ENCODE measurements at places on chromosomes 3 and 15.

DNA sequence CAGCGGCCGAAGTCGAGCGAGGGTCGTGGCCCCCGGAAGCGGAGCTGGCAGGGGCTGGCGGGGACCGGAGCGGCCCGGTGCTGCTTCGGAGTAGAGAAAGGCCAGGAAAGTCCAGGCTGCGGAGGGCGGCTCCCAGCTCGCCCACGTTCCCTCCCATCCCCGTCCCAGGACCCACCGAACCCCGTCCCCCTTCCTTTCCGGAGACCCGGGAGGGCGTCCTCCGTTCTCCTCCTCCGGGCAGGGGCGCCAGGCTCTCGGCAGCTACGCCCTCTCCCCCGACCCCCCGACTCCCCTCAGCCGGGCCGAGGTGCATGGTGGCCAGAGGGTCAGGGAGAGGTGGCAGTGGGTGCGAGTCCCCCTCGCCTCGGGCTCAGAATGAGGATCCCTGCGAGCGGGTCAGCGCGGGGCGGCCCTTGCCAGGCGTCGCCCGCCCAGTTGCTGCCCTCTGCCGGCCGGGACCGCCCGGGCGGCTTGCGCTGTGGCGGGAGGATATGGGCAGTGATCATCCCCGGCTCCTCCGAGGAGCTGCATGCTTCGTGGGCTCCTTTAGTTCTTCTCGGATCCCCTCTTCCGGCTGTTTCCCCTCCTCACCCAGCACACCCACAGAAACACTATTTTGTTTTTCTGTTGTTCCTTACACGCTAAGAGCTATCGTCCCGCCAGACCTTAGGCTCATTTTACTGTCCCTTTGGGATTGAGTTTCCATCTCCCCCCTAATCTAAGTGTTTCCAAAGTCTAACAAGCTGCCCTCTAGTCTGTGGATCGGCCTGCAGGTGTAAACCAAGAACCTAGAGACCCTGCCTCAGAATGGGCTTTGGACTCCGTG is 744 bp upstream of the ALDH1A2 start:
- DNase-seq = peak; percentile 6

DNA sequence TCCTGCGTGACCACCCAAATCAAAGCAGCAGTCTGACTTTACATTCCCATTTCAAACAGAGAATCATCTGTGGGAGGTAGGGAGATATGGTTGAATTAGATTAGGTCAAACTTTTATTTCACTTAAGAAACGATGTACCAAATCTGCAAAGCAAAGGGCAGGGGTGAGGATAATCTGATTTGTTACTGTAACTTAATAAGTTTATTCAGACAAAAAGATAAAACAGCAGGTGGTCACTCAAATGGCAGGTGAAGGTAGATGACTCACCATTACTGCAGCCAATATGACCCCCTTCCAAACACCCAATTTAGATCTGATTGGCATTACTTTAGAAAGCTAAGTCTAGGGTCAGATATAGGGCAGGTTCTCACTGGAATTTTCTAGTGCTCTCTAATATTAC is 651.0 kb upstream of the NAALADL2 start:
- DNase-seq = no peak

- peak; percentile 2 for DNase-seq
Observed at GRCh38 chr15:33506781-33507296, 196.1 kb downstream of the RYR3 start.

- no peak for DNase-seq
Observed at GRCh38 chr15:58582160-58582559, 150.4 kb downstream of the LIPC start.

DNA sequence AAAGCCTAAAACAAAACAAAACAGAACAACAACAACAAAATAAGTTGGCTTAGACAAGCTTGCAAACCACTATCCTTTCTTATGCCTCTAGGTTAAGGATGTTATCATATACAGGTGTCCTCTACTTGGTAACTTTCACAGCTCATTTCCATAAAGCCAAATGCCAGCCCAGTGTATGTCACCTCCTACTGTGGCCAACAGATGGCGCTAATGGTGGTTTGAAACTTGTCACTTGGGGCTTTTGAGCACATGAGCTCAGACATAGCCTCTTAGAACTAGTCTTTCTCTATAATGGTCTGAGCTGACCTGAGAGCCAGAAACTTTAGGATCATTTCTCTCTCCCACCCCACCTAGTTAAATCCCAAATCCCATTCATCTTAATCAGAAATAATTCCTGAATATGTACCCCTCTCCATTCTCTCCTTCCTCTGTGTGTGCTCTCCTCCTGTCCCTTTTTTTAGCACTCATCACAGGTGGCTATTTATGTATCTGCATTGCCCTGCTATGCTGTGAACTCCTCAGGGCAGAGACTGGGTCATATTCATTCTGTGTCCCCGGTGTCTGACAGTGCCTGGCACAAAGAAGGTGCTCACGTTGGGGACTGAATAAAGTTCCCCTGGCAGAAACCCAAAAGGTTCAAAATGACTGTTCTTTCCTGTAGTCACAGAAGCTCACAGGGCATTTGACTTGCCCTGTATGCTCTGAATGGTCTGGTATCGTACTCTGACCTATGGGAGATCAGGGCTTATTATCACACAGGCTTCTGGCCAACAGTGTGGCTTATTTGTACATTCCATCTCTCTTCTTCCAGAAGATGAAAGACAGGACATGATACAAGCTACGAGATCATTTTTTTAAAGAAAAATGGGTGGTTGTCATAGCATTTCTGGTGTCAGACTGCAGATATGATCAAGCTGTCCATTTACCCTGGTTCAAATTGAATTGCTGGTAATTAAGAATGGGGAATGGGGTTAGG is 319.3 kb upstream of the AZI2 start:
- DNase-seq = peak; percentile 69

GRCh38 chr3:162538906-162539305 is 1042.3 kb downstream of the OTOL1 start:
- no peak for DNase-seq

DNA sequence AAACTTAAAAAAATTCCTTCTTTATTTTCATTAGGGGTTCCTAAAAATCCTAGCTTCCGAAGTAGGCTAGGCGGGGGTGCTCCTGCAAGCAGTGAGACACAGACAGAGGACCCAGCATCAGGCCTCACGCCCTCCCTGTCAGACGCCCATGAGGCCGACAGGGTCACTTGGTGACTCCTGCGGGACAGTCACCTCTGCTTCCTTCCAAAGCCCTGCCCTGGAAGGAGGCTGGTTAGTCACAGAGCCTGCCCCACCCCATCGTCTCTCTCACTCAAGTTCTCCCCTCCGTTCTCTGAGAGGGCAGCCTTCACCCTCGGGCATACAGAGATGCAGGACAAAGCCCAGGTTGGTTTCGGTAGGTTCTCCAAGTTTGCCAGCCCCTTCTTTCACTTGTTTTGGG is 38.6 kb downstream of the EHD4 start:
- no peak for DNase-seq

GRCh38 chr3:51860703-51861665 is at the start of gene IQCF2:
TSS of gene IQCF2 (plus strand) at chr3:51861615. CDS start at chr3:51861667, 52 bp downstream.
- no peak for DNase-seq

DNA sequence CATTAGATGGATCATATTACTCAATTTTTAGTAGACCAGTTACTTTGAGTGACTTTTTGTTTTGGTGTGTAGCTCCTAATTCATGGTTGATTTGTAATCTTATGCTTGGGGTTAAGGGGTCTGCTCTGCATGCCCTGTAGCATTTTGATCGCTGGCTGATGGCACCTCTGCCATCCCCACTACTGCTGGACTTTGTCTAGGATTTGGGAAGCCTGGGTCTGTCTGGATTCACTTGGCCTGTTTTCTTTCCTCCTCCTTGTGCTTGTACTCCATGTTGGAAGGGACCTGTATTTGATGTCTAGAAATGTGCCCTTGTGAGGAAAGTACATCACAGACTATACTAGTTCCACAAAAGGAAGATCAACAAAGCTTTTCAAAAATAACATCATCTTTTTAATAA is 154.1 kb downstream of the FNDC3B start:
- DNase-seq = no peak

- DNase-seq = peak; percentile 80
Observed at GRCh38 chr3:28916713-28917499, 364.0 kb upstream of the RBMS3 start.

- DNase-seq = no peak
Observed at GRCh38 chr15:59522988-59523461, 85.0 kb downstream of the FAM81A start.

DNA sequence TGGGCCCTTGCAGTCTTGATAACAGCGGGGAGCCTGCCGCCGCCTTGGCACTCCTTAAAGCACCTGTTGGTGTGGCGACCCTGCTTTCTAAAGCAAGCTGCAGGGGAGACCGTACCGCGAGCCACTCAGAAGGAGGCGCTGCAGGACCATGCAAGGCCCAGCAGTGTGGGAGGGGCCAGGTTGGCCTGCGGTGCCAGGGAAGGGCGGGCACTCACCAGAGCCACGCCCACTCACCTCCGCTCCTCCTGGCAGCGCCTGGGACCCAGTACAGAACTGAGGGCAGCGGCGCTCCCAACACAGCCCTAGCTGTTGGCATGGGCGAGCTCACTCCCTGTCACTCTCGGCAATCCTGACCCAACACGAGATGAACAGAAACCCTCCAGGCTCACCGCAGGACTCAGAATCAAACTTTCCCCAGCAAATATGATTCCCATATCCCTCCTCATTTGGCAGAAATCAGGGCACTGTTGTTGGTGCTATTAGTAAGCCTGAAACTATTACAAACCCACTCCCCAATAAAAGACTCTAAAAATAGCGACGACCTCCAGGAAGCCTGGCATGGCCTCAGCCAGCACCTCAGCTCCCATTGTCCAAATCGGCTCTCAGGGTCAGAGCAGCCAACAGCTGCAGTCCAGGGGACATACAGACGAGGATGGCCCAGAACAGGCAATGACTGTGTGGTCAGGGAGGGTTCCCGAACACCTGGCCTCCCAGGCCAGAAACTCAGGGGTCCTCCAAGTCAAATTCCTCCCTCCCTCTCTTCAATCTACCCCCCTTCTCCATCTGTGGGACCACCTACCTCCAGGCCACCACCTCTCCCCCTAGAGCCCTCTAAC is 77.2 kb downstream of the TBC1D2B start:
- peak; percentile 14 for DNase-seq

DNA sequence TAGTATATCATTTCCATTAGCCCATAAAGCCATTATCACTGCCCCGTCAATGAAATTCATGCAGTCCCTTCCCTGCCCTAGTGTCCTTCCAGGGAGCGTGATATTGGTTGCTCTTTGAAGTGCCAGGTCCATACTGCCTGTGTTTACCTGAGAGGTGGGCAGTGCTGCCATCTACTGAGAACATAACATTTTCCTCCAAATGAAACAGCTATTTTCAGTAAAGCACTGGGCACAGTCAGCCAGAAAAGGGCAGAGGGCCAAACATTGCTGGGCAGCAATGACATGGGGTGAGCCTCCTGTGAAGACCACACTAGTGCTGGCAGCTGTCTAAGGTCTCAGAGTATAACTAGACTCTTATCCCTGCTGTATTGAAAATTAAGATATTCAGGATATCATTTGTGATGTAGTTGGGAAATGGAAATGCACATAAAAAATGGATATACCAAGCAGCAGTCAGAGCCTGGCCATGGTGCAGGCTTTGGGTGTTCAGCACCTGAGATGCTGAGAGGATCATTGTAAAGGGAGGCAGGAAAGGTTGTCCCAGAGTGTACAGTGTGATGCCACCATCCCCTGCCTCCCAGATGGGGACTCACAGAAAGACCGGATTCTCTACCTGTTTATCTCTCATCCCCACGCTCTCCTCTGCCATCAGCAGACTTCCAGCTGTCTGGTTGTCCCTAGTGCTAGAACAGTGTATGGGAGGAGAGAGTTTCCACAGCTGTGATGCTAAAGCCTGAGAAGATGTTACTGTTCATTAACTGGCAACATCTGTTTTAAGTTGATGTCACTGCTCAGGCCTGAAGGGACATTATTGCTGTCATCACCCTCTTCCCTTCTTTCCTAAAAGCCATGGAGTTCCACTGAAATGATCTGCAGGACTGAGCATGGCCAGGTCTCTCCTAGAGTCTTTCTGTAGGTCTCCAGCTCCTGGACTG is 108.8 kb downstream of the ARNT2 start:
- no peak for DNase-seq

- DNase-seq = peak; percentile 43
Observed at GRCh38 chr3:103991461-103992115, 1375.1 kb upstream of the ALCAM start.

GRCh38 chr15:43527016-43527801 is 9.8 kb downstream of the MAP1A start:
- no peak for DNase-seq

GRCh38 chr3:56886314-56886713 is 84.6 kb upstream of the ARHGEF3 start:
- no peak for DNase-seq

DNA sequence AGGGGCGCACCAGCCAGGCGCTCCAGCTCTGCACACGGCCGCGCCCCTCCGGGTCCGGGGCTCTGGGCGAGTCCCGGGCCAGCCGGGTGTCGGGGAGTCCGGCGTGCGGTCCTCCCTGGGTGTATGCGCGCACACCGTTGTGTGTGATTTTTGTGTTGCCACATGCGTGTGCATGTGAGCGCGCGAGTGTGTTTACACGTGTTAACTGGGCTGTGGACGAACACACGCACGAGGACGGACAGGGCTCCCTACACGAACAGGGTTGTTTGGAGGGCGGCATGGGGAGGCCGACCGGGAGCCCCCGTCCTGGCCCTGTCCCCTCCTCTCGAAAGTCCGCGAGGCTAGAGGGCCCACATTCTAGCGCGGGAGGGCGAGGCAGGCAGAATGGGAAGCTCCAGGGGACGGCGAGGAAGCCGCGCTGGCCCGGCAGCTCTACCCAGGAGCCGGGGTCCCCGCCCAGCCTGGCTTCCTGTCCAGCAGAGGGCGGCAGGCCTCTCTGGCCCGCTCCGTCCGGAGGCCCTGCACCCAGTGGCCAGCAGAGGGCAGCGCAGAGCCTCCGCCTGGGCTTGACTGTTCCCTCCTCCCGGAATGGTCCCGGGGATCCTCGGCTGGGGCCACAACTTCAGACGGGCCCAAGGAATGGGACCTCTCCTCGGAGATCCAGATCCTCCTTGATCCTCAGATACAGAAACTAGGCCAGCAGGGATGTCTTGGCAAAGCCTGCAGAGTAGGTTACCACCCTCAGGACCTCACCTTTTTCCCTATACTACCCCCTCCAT is 611 bp upstream of the LINGO1 start:
- peak; percentile 70 for DNase-seq

GRCh38 chr3:98140531-98140930 is 6.7 kb upstream of the OR5H14 start:
- no peak for DNase-seq

DNA sequence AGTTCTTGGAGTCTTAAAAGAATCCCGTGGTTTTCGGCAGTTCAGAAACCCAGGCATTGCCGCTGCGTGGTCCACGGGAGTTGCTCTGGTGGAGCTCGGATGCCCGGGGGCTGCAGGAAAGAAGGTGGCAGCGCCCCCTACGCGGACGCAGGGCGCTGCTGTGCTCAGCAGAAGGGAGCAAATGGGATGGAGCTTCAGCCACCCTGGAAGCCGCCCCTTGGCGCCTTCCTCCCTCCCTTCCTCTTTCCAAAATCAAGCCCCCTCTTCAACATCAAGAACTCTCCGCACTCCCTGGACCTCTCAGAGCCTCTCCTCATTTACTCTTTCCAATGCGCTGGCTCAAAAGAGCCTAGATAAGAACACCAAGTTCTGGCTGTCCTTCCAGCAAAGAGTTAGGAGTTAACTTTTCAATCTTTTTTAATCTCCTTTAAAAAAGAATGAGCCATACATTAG is 880 bp upstream of the CHRNA7 start:
- DNase-seq = no peak
